ENCODE measurements at places on chromosomes 7 and 10.
A peak's percentile ranks its signal among the peaks of the same experiment; 100 is the strongest.

GRCh38 chr10:10138685-10139084 is 879.0 kb upstream of the CELF2 start:
- DNase-seq = no peak

GRCh38 chr10:120980279-120981255 is 129.4 kb downstream of the WDR11 start:
- no peak for DNase-seq

DNA sequence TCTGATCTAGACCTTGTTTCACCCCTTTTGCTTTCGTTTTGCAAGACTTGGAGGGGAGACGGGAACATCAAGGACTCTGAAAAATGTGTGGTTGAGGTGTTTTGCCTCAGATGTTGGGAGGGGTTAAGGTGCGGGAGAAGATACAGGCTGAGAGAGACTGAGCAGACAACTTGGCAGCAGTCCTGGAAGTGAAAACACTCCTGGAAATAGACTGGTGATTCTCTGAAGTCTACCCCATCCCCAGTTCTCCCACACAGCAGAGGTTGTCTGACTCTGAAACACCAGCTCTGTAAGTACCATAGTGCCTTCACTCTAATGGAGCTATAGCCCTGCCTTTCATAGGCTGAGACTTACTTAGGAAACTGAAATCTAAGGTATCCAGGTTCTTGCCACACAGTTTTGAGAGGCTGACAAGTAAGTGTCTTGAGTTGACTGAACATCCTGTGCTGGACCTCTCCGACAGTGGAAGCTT is 152.5 kb downstream of the PPP1R9A start:
- no peak for DNase-seq

GRCh38 chr7:2451171-2452073 is 24.8 kb downstream of the GRIFIN start:
- peak; percentile 44 for DNase-seq

Measured in activated CD8-positive, alpha-beta memory T cell treated with anti-CD3 and anti-CD28 coated beads for 1 hour (primary cell).